ENCODE measurements at places on chromosomes 1 and 21.

- H3K27ac ChIP-seq, result no peak overlapping the region
- no peaks in the 10 kb centered on the region for H3K4me1 ChIP-seq
- H3K27me3 ChIP-seq, result peaks cover 4% of the 10 kb centered on the region
- H3K4me3 ChIP-seq, result no peak overlapping the region
- H3K36me3 ChIP-seq, result no peaks in the 10 kb centered on the region
- DNase-seq, result no peak
Measured at GRCh38 chr1:38608202-38608864, 251.2 kb downstream of the RRAGC start.

GRCh38 chr1:199353906-199354305 lies 673.6 kb upstream of the NR5A2 start:
- no peak for DNase-seq
- no peak overlapping the region for H3K27ac ChIP-seq
- no peaks in the 10 kb centered on the region for H3K27me3 ChIP-seq
- H3K36me3 ChIP-seq, result no peaks in the 10 kb centered on the region
- H3K4me1 ChIP-seq, result no peaks in the 10 kb centered on the region
- no peak overlapping the region for H3K4me3 ChIP-seq

GRCh38 chr1:199152676-199153075 lies 513.8 kb downstream of the PTPRC start:
- no peak overlapping the region for H3K27ac ChIP-seq
- H3K4me1 ChIP-seq, result no peaks in the 10 kb centered on the region
- no peak for DNase-seq
- H3K36me3 ChIP-seq, result no peaks in the 10 kb centered on the region
- no peak overlapping the region for H3K4me3 ChIP-seq
- H3K27me3 ChIP-seq, result no peaks in the 10 kb centered on the region

DNA sequence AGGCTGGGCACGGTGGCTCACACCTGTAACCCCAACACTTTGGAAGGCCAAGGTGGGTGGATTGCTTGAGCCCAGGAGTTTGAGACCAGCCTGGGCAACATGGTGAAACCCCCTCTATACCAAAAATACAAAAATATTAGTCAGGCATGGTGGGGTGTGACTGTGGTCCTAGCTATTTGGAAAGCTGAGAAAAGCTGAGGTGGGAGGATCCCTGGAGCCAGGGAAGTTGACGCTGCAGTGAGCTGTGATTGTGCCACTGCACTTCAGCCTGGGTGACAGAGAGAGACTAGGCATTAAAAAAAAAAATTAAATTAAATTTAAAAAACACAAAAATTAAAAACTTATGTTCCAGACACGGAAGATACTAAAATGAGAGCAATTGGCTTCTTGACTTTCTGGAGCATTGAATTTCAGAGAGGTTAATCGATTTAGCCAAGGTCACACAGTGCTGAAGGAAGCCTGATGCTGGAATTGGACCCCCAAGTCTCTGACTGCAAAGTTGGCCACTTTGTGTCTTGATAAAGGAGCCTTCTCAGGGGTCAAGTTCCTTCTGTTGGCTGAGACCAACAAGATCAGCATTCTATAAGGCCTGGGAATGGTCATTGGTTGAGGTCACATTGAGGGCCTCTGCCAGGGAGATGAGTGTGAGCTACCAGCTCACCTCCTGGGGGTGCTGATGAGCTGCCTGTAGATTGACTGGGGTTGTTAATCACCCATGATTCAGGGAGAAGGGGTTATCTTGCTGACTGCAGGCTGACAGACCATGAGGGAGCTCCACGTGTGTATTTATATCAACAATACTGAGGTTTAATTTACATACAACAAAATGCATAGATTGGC lies 54.3 kb downstream of the RPS6KA1 start:
- H3K4me3 ChIP-seq, result no peak overlapping the region
- no peaks in the 10 kb centered on the region for H3K36me3 ChIP-seq
- no peak for DNase-seq

- H3K4me3 ChIP-seq, result peak overlapping the region; percentile 61
- H3K27ac ChIP-seq, result peak overlapping the region; percentile 97
- H3K36me3 ChIP-seq, result peaks cover 61% of the 10 kb centered on the region
- no peaks in the 10 kb centered on the region for H3K27me3 ChIP-seq
- peak; percentile 97 for DNase-seq
Measured at GRCh38 chr1:2300851-2301606, 72.9 kb downstream of the SKI start.

DNA sequence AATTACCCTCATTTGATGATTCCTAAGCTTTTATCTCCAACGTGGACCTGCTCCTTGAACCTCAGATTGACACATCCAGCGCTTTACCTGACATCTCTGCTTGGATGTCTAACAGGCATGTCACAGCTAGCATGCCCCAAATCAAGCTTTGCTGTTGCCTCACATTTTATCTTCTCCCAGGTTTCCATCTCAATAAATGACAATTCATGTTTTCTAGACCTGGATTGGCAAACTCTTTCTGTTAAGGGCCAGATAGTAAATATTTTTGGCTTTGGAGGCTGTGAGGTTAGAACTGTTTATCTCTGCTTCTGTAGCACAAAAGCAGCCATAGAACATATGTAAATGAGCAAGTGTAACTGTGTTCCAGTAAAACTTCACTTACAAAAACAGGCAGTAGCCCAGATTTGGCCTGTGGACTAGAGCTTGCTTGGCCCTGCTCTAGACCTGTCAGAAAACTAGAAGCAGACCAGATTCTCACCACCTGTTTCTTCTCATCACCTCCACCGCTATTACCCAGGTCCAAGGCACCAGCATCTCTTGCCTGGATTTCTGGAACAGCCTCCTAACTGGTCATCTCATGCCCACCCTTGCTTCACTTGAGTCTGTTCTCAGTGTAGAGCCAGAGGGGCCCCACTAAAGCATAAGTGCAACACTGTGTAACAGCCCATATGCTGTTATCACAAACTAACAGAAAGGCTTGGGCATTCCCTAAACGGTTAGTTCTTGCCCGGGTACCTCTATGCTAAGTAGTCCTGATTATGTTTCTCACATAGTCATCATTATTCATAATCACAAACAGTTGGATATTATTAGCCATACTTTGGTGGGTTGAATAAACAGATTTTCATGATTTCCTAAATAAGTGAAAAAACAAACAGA lies 42.3 kb downstream of the UBE4B start:
- H3K27me3 ChIP-seq, result no peaks in the 10 kb centered on the region
- H3K36me3 ChIP-seq, result peaks cover 11% of the 10 kb centered on the region
- peaks cover 6% of the 10 kb centered on the region for H3K4me1 ChIP-seq
- H3K27ac ChIP-seq, result no peak overlapping the region
- no peak overlapping the region for H3K4me3 ChIP-seq
- DNase-seq, result no peak

GRCh38 chr1:245550720-245551043 lies 395.9 kb downstream of the KIF26B start:
- H3K4me1 ChIP-seq, result no peaks in the 10 kb centered on the region
- no peaks in the 10 kb centered on the region for H3K27me3 ChIP-seq
- no peak for DNase-seq
- no peak overlapping the region for H3K27ac ChIP-seq
- H3K36me3 ChIP-seq, result no peaks in the 10 kb centered on the region
